HTR-8/SVneo (cell line): ENCODE measurements at places on chromosomes 13 and 19.

DNA sequence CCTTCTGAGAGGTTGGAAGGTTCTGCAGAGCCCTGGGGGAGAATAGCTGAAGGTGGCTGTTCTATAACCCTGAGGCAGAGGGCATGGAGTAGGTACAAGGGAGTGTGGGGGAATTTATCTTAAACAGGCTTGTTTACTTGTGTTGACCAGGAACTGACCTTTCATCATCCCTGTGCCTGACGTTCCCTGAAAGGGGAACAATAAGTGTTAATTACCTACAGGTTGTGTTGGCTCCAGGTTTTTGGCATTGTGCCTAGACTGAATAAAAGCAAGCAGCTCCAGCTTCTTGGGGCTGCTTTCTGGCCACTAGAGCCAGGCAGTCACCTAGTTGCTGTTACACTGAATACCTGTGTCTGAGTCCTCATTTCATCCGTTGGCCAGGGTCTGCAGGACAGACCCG is 60.0 kb downstream of the ZNF627 start:
- no peak for DNase-seq

GRCh38 chr13:35824395-35824794 is 306.8 kb downstream of the DCLK1 start:
- no peak for DNase-seq

- DNase-seq, result no peak
These were observed 75.9 kb downstream of the ESD start for GRCh38 chr13:46721054-46721453.

DNA sequence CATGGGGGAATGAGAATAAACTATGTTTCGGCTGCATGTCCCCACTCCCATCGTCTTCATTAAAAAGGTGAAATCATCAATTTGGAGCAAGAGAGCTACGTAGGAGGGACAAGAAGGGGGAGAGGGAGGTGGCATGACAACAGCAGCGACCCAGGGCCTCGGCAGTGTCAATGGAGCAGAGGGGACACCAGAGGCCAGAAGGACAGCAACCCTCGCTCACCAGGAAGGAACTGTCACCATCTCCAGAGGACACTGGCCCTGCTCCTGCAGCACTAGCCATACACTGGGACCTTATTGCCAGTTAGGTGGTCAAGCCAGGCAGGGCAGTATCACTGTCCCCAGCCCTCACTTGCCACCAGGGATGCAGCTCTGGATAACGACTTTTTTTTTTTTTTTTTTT is 34.2 kb downstream of the NAXD start:
- DNase-seq, result no peak

GRCh38 chr13:66264971-66265370 is 965.2 kb downstream of the PCDH9 start:
- no peak for DNase-seq

DNA sequence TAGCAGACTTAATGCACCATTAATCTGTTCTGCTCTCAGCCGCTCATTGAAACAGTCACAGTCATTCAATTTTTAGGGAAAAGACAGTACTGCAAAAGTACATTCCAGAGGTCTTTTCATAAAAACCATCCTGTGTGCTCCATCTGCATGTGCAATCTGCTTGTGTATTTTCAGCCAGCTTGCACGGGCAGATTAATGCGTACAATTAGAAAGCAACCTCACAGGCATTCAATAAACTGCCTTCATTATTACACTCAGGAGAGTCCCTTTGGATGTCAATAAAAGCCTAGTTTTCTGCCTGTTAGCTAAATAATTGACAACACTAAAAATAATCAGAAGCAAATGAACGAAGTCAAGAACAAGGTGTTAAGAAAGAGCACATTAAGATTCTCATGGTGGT is 41.9 kb downstream of the EPSTI1 start:
- DNase-seq, result no peak

GRCh38 chr19:40232479-40232878 is 6.0 kb upstream of the CCNP start:
- DNase-seq, result no peak

DNA sequence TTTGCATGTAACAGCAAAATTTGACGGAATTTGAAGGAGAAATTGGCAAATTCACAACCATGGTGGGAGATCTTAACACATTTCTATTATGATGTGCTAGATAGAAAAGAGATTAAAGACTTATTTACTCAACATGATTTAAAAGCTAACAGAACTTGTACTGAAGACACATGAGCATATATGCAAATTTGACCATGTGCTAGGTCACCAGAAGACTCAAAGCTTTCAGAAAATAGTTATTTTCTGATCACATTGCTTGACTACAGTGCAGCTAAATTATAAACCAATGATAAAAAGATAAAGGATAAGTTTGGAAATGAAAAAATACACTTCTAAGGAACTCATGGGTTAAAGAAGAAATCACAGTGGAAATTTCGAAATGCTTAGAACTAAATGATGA is 9.1 kb downstream of the GPR183 start:
- DNase-seq, result no peak

- no peak for DNase-seq
These were observed 4.8 kb downstream of the DMPK start for GRCh38 chr19:45777395-45777961.

- no peak for DNase-seq
These were observed 65.7 kb downstream of the PAN3 start for GRCh38 chr13:28204043-28204442.

DNA sequence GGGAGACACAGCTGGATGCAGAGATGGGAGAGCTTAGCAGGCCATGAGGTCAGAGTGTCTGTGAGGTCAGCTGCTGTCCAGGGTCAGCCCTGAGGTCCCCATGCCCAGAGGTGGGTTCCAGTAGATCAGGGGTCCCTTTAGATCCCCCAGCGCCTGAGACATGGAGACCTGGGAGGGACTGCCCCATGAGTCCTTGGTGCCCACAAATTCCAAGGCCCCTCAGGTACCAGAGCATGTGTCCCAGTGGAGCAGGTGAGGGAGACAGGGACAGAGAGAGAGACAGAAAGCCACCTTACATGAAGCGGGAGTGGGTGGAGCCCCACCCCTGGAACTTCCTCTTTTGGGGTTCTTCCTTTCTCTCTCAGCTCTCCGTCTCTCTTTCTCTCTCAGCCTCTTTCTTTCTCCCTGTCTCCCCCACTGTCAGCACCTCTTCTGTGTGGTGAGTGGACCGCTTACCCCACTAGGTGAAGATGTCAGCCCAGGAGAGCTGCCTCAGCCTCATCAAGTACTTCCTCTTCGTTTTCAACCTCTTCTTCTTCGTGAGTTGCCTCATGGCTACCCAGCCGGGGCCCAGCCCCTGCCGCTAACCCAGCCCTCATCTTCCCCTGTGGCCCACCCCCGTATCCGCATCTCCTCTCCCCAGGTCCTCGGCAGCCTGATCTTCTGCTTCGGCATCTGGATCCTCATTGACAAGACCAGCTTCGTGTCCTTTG is at the start of gene CD37:
CD37 (plus strand) TSS at position 336 of the 713 bp plus-strand sequence; CDS start at position 471, 135 bp downstream.
- no peak for DNase-seq

DNA sequence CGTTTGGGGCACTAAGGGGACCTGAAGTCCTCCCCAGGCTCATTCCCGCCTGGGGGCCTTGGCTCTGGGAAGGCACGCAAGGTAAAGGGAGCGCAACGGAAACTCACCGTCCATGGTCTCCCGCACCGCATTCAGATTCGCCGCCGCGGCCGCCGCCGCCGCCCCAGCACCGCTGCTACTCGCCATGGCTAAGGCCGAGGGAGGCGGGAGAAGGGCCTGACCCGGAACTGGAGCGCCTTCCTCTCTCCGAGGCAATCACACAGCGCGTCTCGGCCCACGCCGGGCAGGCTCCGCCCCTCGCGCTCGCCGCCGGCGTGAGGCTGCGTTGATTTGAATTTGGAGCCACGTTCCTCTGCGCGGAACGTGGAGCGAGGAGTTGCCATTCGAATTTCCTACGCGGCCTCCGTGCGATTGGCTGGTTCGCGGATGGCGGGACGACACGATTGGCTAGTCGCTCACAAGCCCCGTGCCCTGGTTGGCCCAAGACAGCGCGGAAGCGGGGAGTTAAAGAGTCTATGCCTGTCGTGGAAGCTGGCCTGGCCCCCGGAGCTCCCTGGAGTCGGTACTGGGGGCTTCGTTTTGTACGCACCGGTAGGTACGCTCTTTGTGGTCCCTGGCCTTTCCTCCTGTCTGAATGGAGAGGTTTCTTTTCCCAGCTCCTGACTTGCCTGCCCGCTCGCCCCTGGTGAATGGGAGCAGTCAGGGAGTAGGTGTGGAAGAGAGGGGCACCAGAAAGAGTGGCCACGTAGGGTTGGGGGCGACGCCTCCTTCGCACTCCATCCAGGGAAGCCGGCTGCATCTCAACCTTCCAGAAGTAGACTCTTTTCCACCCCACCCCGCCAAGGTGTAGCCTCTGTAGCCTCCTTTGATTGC is at the start of the genes BORA and MZT1:
BORA (plus strand) TSS at position 507 of the 873 bp plus-strand sequence. CDS start 1,018 bp downstream, outside the sequence.
MZT1 (minus strand) TSS at position 213 of the 873 bp plus-strand sequence; CDS start at position 186, 27 bp downstream.
- peak; percentile 83 for DNase-seq

DNA sequence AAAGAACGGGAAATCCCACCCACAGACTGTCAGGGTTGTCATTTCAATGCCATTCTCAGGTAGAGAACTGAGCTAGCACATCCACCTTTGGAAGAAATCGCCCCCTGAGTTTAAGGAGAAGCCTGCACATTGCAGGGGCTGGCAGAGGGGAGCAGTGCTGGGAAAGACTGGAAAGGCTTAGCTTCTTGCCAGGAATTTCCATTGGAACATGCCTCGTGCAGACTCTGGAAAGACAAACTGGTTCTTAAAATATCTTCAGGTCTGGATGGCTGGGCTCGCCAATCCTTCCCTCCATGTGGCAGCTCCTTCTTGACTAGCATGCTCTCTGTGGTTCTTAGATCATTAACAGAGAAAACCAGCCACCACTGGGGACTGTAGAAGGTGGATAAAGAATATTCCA is 414.1 kb downstream of the TSHZ3 start:
- no peak for DNase-seq

DNA sequence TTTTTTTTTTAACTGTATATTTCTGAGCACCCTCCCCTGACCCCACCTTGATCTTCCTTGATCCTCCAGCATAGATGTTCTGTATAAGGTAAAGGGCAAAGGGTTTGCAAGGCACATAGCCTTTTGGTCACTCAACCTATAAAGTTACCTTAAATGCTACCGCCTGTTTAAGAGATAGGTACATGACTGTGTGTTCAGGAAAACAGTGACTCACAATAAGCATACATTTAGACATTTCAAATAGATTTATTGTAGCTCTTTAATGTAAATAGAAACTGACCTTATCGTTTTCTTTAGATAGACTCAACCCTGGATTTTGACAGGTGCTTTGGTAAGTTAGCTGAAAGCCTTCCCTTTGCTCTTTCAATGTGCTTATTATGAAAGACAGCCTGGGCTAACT is 15.2 kb upstream of the SLC10A2 start:
- DNase-seq, result no peak

DNA sequence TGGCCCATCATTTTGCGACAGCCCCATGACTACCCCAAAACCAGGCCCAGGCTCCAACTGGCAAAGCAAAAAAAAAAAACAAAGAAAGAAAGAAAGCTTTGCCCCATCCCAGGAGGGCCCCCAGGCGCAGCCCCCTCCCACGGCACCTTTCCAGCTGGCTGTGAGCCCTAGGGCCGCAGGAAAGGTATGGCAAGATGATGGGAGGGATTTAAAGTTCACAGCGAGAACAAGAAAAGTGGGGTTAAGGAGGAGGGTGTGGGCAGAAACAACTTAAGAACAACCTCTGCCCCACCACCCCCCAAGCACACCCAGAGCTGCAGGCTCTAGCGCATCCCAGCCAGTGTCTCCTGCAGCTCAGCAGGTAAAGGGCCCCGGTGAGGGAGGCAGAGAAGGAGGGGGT is at the start of gene CYP2F1:
CYP2F1 (plus strand) TSS at position 301 of the 400 bp plus-strand sequence. CDS start 1,757 bp downstream, outside the sequence.
- DNase-seq, result no peak

DNA sequence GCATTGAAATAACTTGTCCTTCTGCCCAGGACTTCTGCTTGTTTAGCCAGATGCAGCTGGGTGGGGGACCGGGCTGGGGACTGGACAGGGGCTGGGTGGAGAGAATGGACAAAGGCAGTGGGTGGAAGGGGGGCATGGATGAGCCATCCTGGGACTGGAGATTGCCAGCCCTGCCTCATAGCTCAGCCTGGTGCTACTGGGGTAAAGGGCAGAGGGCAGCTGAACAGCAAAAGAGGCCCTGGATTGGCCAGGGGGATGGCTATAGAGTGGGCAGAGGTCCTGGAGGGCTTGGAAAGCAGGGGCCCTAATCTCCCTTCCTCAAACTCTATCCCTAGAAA is 17.7 kb upstream of the PLAUR start:
- DNase-seq, result no peak

DNA sequence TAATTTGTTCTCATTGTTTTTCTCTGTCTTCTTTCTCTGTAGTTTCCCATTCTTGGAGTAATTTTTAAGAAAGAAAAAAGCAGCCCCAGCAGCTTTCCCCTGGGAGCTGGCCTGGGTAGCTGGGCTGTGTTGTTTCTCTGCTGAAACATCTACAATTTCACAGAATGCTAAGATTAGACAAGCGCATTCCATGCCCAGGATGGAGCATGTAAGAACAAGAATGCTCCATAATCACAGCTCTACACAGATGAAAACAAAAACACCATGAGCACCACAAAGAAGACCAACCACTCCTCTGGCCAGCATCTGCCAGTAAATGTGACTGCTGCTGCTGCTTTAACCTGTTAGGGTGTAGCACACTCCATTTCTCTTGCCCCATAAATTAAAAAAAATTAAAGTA is 239.2 kb upstream of the SLITRK1 start:
- DNase-seq, result peak; percentile 0

- no peak for DNase-seq
These were observed 2.3 kb downstream of the TGFBR3L start for GRCh38 chr19:7916955-7917266.

DNA sequence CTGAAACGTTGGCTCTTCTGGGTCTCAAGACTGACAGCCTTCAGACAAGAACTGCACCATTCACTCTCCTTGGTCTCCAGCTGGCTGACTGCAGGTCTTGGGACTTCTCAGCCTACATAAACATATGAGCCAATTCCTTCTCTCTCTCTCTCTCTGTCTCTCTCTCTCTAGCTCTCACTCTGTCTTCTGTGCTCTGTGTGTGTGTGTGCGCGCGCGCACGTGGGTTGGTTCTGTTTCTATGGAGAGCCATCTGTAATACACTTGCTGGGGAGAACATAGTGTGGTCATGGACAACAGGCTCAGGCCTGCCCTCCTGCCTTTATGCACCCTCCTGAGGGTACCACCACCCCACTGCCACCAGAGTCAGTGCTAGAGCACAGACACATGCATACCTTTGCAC is 13.7 kb upstream of the SERPINE3 start:
- DNase-seq, result no peak

DNA sequence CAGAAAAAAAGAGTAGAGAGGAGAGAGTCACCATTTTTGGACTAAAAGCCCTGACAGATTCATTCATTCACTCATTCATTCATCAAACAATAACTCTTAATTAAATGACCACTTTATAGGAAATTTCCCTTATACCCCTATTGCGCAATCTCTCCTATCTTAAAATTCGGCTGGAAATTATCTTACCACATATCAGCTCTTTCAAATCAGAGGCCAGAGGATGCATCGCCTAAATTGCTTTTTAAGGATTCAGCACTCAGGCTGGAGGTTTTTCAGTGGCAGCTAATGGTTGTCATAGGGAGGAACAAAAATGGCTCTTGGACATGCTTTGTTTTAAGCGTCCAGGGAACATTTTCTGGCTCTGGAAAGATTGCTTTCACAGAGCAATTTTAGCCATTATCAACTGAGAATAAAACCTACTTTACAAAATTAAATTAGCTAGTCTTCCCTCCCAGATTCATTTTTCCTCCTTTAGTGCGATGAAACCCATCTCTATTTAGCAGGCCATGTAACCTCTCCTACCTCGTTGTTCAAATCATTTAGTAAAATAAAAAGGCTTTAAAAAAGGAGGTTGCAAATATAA is 115.2 kb downstream of the OLFM4 start:
- DNase-seq, result no peak
